ENCODE measurements at places on chromosomes 12 and 14.
A peak's percentile ranks its signal among the peaks of the same experiment; 100 is the strongest.

- DNase-seq: no peak
Observed at GRCh38 chr12:118101051-118101450, 2.8 kb downstream of the VSIG10 start.

- no peak for DNase-seq
Observed at GRCh38 chr12:88866881-88867280, 286.6 kb upstream of the KITLG start.

DNA sequence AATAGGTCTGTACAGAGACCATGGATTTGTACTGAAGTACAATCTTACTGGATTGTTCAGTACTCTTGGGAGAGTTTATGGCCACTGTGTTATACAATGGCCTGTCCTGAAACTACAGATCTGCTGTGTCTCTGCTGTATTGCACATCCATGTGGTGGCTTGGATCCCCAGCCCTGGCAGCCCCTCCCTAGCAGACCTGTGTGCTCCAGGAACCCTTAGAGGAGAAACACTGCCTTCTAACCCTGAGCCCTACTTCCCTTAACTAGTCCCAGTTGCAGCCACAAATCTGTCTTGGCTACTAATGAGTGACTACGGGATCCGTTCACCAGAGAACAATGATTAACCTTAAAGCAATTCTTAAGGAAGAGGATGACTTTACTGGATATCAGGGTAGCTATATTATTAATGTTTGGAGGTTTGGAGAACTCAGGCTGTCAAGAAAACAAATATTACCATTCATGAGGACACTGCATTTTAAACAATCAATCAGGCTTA lies 27.7 kb downstream of the RNF34 start:
- DNase-seq: no peak

- no peak for DNase-seq
Observed at GRCh38 chr12:108768591-108769500, 37.5 kb upstream of the CORO1C start.

DNA sequence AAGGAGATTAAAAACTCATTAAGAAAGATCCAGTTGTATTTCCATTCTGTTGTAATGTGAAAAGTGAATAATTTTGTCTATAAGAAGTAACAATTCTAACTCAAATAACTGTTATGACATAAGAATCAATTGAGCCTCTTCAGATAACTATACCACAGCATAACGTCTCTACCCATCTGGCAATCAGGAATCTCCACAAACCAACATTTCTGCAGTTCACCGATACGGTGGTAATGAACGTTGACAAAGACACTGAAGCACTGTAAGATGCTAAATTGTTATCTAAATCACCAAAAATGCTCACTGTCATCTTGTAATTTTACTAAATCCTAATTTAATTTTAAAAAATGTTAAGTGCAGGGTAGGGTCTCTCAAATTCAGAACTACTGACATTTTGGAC lies 130.9 kb upstream of the USP15 start:
- no peak for DNase-seq

DNA sequence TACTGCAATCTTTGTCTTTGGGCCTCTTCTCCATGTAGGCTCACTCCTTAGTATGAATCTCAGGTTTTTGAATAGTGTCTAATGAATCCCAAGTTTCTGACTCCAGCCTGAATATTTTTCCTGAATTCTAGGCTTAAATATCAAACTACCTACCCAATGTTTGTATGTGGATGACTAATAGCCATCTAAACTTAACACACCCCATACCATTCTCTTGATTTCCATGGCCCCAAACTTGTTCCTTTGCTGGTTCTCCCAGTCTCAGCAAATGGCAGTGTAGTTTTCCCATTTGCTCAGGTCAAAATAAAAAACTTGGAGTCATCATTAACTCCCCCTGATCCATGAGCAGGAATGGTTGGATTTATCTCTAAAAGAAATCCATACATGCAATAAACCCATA lies 18.8 kb upstream of the SDR39U1 start:
- DNase-seq: no peak

DNA sequence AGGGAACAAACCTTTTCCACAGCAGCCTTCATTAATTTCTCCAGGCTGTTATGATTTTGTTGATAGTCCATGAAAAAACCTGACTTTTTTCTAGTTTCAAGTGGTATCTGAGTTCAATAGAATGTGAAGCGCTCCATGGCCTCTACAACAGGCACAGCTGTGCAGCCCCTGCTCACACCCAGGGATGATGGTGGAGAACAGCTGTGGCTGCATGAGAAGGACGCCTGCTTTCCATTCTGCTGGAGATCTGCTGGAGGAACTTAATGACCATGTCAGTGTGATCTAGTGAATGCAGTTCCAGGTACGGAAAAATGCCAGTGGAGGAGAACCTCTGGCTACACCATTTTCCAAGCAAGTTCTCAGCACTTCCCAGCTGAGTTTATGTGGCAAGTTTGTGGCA lies 80.6 kb downstream of the PIWIL1 start:
- DNase-seq: peak; percentile 25

GRCh38 chr12:95763809-95764253 lies 26.7 kb downstream of the NTN4 start:
- no peak for DNase-seq

DNA sequence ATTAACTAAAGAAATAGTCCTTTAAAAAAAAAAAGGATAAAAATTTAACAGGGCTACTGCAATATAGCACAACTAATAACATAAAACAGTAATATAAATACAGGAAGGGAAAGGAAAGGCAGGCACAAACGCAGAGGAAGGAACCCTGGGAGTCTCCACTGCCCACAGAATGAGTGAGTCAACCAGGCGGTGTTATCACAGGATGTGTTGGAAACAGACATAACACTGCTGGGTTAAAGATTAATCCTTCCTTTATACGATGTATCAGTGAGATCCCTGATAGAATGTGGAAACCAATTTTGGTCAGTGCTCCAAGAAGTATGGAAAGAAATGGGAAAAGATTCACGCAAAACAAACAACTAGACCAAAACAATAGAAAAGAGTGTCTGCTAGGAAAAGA lies 47.9 kb downstream of the FGD6 start:
- DNase-seq: no peak

- no peak for DNase-seq
Observed at GRCh38 chr12:44526655-44527182, 349.4 kb downstream of the NELL2 start.

DNA sequence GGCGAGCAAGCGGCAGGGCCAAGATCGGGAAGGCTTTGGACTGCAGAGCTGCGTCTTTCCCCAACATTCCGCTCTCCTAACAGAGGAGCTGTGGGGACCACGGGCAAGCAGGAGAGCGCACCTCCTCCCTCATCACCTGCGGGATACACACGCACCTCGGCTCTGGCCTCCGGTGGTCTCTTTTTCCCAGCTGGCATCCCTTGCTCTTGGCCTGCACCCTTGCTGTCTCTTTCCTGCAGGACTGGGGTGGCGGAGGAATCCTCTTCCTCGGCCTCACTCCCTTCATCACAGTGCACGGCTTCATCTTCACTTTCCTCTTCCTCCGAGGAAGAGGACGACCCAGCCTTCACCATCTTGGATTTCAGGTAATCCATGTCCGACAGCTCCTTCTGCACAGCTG lies 8.5 kb downstream of the RBM19 start:
- no peak for DNase-seq

DNA sequence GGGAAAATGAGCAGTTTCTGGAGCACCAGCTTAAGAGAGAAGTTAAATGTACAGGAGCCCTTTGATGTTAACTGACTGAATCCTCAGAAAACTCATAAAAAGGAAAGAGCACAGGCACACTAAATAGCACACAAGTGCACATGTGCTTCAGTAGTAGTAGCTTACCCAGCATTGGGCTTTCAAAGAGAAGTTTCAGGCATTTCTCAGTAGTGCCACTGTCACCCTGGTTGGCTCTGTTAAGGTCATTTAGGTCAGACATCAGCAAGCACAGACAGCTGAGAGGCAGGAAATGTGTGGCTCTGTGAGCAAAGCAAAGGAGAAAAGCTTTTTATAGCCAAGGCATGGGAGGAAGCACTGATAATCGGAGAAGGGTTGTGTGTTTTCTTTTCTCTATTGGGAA lies 96.3 kb upstream of the HIF1A start:
- DNase-seq: no peak

DNA sequence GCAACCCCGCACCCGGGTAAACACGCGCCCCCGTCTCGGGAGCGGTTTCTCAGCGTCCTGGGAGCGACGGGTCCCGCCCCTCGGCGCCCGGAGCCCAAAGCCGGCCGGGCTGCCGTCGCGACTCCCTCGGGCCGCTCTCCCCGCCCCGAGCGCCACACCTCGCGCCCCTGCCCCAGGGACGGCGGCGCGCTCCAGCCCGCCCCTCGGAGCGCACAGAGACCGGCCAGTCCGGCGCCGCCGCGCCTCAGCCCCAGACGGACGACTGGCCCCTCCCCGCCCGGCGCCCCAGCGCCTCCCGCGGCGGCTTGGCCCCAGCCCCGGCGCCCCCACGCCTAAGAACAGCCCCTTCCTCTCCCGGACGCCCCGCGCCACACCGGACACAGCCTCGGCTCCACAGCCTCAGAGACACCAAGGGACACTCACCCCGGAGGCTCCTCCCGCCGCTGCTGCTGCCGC lies 411 bp downstream of the BTBD7 start:
- no peak for DNase-seq

DNA sequence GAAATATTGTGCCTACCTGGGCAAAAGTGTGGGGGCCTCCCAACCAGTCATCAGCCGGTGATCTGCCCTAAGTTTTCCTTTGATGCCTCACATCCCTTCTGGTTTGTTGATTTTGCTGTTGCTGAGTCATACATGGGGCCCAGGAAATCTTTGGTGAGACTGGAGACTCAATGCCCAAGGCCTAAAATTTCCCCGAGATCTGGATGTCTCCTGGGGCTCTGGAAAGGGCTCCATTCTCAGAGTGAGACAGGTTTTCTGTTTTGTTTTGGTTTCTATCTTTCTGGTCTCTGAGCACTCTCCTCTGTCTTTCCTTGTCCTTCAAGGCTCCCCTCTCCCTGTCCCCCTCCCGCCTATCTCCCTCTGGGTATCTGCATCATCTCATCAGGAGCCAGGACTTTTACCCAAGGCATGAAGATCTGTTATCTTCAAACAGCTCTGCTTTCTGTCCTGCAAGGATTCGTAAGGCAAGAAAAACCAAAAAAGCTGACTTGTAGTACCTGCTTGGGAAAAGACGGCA lies 152.8 kb upstream of the MAX start:
- no peak for DNase-seq

DNA sequence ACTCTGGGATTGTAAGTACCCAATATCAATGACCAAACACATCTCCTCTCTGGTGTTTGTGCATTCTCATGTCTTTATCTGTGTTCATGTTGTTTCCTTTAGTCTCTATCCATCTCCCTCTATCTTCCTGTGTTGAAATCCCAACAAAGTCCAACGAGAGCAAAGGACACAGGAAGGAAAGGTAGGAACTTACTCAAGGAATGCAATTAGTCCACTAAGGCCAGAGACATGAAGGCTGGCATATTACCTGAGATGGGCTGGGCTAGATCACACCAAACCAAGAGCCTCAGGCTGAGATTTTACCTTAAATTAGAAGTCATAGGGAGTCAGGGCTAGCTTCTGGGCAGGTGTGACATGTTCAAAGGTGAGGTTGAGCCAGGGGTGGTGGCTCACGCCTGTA lies 14.3 kb upstream of the LGALS3 start:
- no peak for DNase-seq

GRCh38 chr12:120366845-120367232 lies 2.1 kb downstream of the MSI1 start:
- DNase-seq: no peak

- no peak for DNase-seq
Observed at GRCh38 chr12:89825591-89826449, 117.2 kb upstream of the ATP2B1 start.

DNA sequence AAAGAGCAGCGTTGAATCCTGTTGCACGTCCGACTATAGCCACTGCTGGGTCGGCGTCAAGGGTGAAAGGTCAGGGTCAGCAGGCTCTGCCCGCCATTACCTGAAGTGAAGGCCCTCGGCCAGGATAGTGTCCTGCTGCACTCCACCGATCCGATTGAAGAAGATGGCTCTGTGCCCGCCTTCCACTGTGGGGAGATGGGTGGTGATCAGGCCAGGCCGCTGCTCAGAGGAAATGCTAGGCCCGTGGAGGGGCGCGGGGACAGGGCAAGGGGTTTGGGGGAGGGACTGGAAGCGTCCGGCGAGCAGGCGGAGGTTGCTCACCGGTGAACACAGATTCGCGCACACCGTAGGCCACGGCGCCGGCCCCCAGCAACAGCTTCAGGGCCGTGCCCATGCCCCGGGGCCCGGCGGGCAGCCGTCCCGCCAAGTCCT lies 352 bp downstream of the PHB2 start:
- no peak for DNase-seq

- DNase-seq: no peak
Observed at GRCh38 chr12:22923768-22924167, 298.8 kb downstream of the ETNK1 start.

DNA sequence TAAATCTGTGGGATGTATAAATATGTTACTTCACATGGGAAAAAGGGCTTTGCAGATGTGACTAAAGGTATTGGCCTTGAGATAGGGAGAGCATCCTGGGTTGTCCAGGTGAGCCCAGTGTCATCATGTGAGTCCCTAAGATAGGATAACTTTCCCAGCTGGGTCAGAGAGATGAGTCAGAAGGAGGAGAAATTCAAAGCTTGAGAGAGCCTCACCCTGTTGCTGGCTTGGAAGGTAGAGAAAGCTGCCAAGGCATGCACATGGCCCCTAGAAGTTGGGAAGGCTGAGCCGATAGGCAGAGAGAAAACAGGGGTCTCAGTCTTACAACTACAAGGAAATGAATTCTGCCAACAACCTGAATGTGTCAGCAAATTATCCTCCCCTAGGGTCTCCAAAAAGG lies 213.0 kb downstream of the ADGRD1 start:
- no peak for DNase-seq

GRCh38 chr14:54621686-54622085 lies 54.8 kb downstream of the SAMD4A start:
- no peak for DNase-seq

DNA sequence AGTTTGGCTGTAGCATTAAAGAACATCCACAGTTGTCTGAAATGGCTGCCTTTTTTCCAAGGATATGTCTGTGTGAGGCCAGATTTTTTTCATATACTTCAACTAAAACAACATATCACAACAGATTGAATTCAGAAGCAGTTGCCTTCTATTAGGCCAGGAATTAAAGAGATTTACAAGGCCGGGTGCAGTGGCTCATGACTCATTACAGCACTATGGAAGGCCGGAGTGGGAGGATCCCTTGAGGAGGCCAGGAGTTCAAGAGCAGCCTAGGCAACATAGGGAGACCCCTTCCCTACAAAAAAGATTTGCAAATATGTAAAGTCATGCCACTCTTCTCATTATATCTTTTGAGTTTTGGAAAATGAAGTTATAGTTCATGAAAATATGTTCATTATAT lies 108.6 kb downstream of the KTN1 start:
- DNase-seq: no peak

- DNase-seq: peak; percentile 64
Observed at GRCh38 chr14:104353921-104354701, 215.7 kb downstream of the KIF26A start.

All from ascending aorta (tissue), 2 donors.